Bladder microvascular endothelial cell (primary cell): ENCODE measurements at places on chromosomes 3 and 15. TPM values are rescaled to one million over a fixed set of nuclear protein-coding genes. Genes with fewer than 3 reads are reported as not detected.

SUMF1 gene
- 51.2 and 84.8 TPM in 2 replicates for total RNA-seq

UROC1 gene
- not detected in 2 replicates for total RNA-seq

CLSTN2 gene
- total RNA-seq, result under 0.01 and 1.5 TPM in 2 replicates

TGM4 gene
- total RNA-seq, result 0.06 TPM in 1 of 2 replicates, not detected in the other

SPCS1 gene
- 25.7 and 32.0 TPM in 2 replicates for total RNA-seq

TMEM40 gene
- under 0.01 TPM in 1 of 2 replicates, not detected in the other for total RNA-seq

GABRR3 gene
- total RNA-seq, result not detected in 2 replicates

RAB11A gene
- total RNA-seq, result 103 and 447 TPM in 2 replicates

LRRC34 gene
- total RNA-seq, result 0.16 and 1.3 TPM in 2 replicates

SAMMSON gene
- not detected in 2 replicates for total RNA-seq

SERPINI1 gene
- 1.4 and 1.6 TPM in 2 replicates for total RNA-seq

ZNF660 gene
- total RNA-seq, result 0.49 and 2.0 TPM in 2 replicates

PLS1 gene
- 0.16 and 1.8 TPM in 2 replicates for total RNA-seq

COMMD2 gene
- 24.7 and 25.3 TPM in 2 replicates for total RNA-seq

PPP2R3A gene
- 7.0 and 7.1 TPM in 2 replicates for total RNA-seq

IL5RA gene
- not detected in 2 replicates for total RNA-seq

SAMD7 gene
- not detected in 2 replicates for total RNA-seq

ZNF197 gene
- 7.1 and 9.8 TPM in 2 replicates for total RNA-seq

DNAJA4 gene
- total RNA-seq, result 1.9 and 7.3 TPM in 2 replicates

ZPLD1 gene
- total RNA-seq, result not detected in 2 replicates

CHRNA3 gene
- total RNA-seq, result not detected in 2 replicates

ZIC1 gene
- total RNA-seq, result not detected in 2 replicates

DISP2 gene
- total RNA-seq, result under 0.01 and 0.38 TPM in 2 replicates

CAPN3 gene
- total RNA-seq, result 0.32 and 0.94 TPM in 2 replicates

EPHB1 gene
- total RNA-seq, result 1.5 and 14.5 TPM in 2 replicates

TMCO5A gene
- total RNA-seq, result not detected in 2 replicates

ERICH6 gene
- 0.06 TPM in 1 of 2 replicates, not detected in the other for total RNA-seq

BTLA gene
- under 0.01 TPM in 1 of 2 replicates, not detected in the other for total RNA-seq

MESP1 gene
- total RNA-seq, result 0.16 and 0.31 TPM in 2 replicates

LRRC15 gene
- 0.06 TPM in 1 of 2 replicates, not detected in the other for total RNA-seq

SEMA3B gene
- 0.49 and 1.1 TPM in 2 replicates for total RNA-seq

KIF7 gene
- 0.81 and 2.3 TPM in 2 replicates for total RNA-seq

DNASE1L3 gene
- total RNA-seq, result 0.82 and 3.4 TPM in 2 replicates

PLSCR4 gene
- 40.0 and 693 TPM in 2 replicates for total RNA-seq

WDR93 gene
- under 0.01 TPM in 1 of 2 replicates, not detected in the other for total RNA-seq

ACAD11 gene
- total RNA-seq, result 14.2 and 39.6 TPM in 2 replicates

SKOR1 gene
- under 0.01 TPM in 1 of 2 replicates, not detected in the other for total RNA-seq

REC114 gene
- not detected in 2 replicates for total RNA-seq

FSIP1 gene
- total RNA-seq, result 0.16 and 1.2 TPM in 2 replicates

ALPK3 gene
- 9.4 and 104 TPM in 2 replicates for total RNA-seq

GABRG3 gene
- not detected in 2 replicates for total RNA-seq

ADCY5 gene
- total RNA-seq, result 0.06 TPM in 1 of 2 replicates, not detected in the other

FYTTD1 gene
- total RNA-seq, result 27.0 and 53.4 TPM in 2 replicates

ESYT3 gene
- total RNA-seq, result not detected in 2 replicates

CCDC39 gene
- 0.06 TPM in 1 of 2 replicates, not detected in the other for total RNA-seq

GHSR gene
- total RNA-seq, result not detected in 2 replicates

TF gene
- 0.19 TPM in 1 of 2 replicates, not detected in the other for total RNA-seq

KBTBD8 gene
- 2.1 and 3.0 TPM in 2 replicates for total RNA-seq

SNX4 gene
- total RNA-seq, result 34.3 and 63.8 TPM in 2 replicates
